Osteoblast (primary cell): ENCODE measurements at places on chromosomes 2 and 18.

DNA sequence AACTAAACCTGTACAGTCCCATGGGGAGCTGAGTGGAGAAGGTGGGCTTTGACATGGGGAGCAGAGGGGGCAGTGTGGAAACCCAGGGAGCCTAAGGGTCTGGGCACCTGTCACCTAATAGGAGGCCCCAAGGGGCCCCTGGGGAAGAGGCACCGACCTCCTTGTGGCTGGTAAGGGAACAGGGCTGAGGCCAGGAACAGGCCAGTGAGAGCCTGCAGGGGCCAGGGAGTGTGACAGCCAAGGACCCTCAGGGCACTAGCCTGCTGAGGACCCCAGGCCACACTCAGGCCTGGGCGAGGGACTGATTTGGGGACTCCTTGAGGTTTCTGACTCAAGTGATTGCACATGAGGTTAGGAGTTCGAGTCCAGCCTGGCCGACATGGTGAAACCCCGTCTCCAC is 24.5 kb upstream of the ALPP start:
- DNase-seq: peak; percentile 64

DNA sequence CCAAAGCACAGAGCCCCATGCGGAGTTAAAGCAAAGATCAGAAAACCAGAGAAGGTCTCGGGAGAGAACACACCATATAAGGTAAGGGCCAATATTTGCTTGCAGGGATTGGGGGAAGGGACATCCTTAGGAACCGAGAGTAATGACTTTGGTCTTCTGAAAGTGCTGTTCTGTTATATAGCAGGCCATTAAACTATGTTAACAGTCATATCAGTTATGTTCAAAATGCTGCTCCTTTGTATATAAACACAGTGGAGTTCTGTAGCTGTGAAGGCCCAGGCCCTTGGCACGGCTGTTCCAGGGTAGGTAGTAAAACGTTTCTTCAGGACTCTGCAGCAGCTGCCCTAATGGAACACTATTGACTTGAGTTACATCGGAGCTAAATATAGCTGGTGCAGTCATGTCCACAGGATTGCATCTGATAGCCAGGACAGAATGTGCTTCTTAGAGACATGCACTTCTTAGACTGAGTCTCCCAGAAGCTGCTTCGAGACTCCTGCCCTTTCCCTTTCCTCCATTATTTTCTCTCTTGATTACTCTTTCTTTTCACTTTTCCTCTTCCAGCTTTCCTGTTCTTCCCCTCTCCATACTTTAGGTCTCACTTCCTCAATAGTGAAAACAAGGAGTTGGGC is 122.4 kb downstream of the SETBP1 start:
- DNase-seq: no peak

GRCh38 chr2:94869131-94869530 is 2.1 kb upstream of the TEKT4 start:
- DNase-seq: peak; percentile 37

- DNase-seq: no peak
Measured at GRCh38 chr2:167411367-167411766, 523.1 kb downstream of the XIRP2 start.

DNA sequence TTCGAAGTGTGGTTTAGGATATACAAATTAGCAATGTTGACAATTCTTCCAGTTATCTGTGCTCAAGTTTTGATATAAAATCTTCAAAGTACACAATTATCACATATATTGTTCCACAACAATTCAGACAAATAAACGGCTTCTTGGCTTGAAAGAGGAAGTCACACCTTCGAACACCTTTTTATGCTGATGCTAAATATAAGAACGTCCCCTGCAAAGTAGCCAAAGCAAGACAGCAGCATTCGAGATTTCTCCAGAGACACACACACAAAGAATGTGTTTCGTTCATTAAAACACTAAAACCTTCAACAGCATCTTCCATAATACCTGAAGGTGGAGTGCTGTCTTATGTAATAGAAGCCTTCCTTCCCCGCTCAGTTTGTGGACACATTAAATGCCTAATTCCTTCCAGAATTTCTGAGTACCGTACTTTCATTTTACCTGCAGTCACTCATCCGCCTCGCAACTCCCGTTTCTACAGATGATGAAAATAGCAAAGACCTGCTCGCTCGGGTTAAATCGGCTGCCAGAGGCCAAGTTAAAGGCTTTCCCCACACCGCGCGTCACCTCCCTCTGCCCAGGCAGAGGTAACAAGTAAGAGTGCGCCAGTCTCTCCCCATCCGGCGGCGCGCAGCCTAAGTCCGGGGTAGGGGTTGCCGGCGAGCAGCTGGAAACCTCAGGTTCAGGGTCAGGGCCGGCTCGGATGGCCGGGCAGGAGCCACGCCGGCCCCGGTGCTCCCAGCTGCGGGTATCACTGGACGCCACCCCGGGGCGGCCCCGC is 847 bp downstream of the SERPINE2 start:
- peak; percentile 92 for DNase-seq

- peak; percentile 77 for DNase-seq
Measured at GRCh38 chr2:23241611-23242245, 143.3 kb upstream of the KLHL29 start.

GRCh38 chr2:172066394-172066886 is 18.9 kb upstream of the DLX1 start:
- DNase-seq: no peak

GRCh38 chr2:212845941-212846340 is 305.5 kb downstream of the IKZF2 start:
- DNase-seq: peak; percentile 54
